Breast epithelium (tissue), 4 donors: ENCODE measurements at places on chromosomes 11 and 22. TPM values are rescaled to one million over a fixed set of nuclear protein-coding genes. Genes with fewer than 3 reads are reported as not detected.

Gene EML3
- 58.7 TPM for total RNA-seq

Gene GAL3ST1
- 1.3 TPM for total RNA-seq

- DNase-seq = no peak
Observed at GRCh38 chr11:41399323-41399722, 60.1 kb downstream of the LRRC4C start.

GRCh38 chr11:129425214-129425613, 49.6 kb downstream of the BARX2 start:
- no peak for DNase-seq

Gene OR51B5
- total RNA-seq = 1.0 TPM

DNA sequence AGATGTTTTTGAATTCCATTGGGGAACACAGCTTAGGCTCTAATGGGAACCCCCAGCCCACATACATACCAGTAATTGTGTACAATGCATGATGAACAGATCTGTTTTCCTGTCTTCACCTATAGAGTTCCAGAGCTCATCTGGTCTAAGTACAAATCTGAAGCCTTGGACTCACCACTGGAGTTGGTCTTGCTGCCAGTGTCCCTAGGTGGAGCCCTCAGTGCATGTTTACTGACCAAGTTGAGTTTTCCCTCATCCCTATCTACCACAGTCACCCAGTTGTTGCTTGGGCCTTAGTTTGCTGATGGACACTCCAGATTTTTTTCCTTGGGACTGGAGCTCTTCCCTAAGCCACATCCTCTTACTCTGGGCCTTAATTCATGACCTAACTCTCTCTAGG, 159.2 kb upstream of the DDI1 start:
- no peak for DNase-seq

Gene TSGA10IP
- not detected for total RNA-seq

DNA sequence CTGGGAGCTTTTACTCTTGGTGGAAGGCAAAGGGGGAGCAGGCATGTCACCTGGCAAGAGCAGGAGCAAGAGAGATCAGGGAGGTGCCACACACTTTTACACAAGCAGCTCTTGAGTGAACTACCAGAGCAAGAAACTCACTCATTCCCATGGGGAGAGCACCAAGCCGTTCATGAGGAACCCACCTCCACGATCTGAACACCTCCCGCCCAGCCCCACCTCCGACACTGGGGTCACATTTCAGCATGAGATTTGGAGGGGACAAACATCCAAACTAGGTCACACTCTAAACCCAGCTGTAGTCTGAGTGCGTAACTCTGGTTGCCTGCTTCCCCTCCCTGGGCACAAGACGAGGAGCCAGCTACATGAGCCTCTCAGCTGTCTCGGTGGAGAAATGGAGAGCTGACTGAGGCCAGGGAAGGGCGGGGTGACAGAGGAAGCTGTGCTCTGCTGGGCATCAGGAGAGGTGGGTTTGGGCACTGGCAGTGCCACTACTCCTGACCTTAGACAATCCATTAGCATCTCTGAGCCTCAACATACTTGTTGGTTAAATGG, 134.6 kb downstream of the PKNOX2 start:
- DNase-seq = no peak

DNA sequence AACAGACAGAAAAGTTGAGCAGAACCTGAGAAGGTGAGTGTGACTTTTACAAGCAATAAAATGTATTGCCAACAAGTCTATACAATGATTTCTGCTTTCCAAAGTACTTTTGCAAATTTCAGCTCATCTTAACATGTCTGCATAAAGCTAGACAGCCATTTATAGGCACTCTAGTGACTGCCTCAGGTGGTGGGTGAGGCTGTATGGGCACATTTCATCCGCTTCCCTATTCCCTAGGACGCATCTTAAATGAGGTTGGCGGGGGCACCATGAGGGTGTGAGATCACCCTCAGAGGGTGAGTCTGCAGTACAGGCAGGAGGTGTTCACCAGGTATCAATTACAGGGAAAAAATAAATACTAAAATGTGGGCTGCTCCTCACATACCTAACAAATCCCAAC, 110.1 kb downstream of the ETS1 start:
- DNase-seq = no peak

- no peak for DNase-seq
Observed at GRCh38 chr11:87224486-87224885, 186.8 kb downstream of the TMEM135 start.

Gene HORMAD2
- total RNA-seq = not detected

DNA sequence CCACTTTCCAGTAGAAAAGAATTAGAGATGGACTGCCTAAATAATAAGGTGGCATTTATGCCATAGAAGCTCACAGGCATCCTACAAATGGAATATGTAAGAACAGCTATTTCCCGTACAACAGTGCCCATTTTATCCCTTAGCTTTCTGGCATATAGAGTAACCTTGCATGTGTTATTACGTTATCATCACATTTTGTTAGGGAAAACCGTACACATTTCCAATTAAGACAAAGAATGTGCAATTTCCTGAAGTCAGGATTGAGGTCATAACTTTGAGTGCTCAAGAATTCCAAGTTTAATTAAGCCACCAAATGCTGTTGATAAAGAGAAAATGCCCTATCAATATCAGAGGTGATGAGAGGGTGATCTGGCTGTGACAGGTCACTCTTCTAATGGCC, 58.9 kb downstream of the LDLRAD3 start:
- DNase-seq = no peak

- no peak for DNase-seq
Observed at GRCh38 chr11:108881131-108881530, 216.3 kb downstream of the DDX10 start.

GRCh38 chr11:125886997-125887372, 483 bp upstream of the HYLS1 start:
- DNase-seq = no peak

DNA sequence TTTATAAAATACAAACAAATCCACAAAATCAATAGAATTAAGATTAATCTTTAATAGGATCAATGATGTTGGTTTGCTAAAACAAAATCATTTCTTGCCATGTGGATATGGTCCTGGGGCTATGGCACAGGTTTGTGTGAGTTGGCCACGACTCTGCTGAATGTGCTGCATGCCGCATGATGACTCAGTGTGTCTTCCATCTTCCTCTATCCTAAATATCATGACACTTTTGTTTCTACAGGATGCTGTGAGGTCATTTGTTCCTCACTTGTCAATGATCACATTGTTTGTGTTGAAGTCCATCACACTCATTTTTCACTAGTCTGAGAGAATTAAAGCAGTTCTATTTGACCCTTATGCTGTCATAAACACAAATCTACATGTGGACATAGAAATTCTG, 167.2 kb upstream of the ZBED5 start:
- DNase-seq = no peak

DNA sequence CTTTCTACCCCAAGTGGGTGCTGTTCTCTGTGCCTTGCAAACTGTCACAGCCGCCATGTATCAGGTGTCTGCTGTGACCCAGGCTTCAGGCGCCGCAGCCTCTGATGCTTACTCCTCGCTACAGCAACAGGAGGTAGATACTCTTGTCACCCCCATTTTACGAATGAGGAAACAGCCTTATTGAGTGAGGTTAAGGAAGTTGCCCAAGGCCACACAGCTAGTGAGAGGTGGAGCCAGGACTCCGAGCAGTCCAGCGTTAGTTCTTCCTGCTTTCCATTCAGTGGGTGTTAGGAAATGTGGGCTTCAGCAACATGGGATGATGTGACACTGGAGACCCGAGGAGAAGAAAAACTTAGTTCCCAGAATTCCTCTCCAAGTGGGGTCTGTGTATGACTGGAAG, 14.3 kb downstream of the RNF215 start:
- DNase-seq = no peak

Gene ART1
- total RNA-seq = not detected
